Skeletal muscle cell (primary cell): ENCODE measurements at places on chromosomes 16 and 17.

DNA sequence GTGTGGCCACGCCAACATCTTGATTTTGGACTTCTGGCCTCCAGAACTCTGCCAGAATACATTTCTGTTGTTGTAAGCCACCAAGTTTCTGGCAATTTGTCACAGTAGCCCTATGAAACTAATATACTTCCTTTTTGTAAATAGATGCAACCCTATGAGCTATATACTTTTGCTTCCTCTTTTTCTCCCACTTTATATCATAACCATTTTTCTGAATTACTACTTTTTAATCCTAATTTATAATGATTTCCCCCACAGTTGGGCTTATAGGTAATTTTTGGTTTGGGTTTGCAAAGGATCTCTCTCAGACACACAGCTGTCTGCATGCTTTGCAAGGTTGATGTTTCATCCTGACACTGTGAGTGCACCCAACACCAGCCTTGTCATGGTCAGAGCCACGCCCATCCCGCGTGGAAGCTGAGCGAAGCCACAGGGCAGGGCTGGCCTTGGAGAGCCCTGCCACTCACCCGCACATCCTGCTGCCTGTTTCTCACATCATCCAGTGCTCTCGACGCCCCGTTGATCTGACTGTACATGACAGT lies 5.8 kb downstream of the TRIM25 start:
- no peak for DNase-seq

- no peak for DNase-seq
Measured at GRCh38 chr17:5705876-5706576, 121.7 kb upstream of the NLRP1 start.

GRCh38 chr17:601244-601925 lies 113.3 kb downstream of the VPS53 start:
- peak; percentile 74 for DNase-seq

DNA sequence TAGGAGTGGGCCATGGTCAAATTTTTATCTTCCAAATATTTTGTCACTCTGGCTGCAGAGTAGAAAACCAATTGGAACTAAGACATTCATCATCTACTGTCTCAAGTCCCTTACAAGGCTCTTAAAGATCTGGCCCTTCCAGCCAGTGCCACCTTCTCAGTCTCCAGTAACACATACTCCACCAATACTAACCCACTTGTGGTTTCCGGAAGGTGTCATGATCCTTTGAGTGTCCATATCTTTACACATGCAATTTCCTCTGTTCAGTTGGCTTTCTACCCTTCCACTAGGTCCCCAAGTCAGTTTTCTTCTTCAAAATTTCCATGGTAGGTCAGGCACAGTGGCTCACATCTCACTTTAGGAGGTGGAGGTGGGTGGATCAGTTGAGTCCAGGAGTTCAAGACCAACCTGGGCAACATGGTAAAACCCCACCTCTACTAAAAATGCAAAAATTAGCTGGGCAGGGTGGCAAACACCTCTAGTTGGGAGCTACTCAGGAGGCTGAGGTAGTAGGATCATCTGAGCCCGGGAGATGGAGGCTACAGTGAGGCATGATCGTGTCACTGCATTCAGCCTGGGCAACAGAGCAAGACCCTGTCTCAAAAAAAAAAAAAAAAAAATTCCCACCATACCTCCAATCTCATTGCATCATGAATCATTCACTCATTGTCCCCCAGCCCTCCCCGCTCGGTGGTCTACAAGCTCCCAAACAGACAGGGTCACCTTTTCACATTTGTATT lies 6.0 kb upstream of the GRB2 start:
- no peak for DNase-seq

DNA sequence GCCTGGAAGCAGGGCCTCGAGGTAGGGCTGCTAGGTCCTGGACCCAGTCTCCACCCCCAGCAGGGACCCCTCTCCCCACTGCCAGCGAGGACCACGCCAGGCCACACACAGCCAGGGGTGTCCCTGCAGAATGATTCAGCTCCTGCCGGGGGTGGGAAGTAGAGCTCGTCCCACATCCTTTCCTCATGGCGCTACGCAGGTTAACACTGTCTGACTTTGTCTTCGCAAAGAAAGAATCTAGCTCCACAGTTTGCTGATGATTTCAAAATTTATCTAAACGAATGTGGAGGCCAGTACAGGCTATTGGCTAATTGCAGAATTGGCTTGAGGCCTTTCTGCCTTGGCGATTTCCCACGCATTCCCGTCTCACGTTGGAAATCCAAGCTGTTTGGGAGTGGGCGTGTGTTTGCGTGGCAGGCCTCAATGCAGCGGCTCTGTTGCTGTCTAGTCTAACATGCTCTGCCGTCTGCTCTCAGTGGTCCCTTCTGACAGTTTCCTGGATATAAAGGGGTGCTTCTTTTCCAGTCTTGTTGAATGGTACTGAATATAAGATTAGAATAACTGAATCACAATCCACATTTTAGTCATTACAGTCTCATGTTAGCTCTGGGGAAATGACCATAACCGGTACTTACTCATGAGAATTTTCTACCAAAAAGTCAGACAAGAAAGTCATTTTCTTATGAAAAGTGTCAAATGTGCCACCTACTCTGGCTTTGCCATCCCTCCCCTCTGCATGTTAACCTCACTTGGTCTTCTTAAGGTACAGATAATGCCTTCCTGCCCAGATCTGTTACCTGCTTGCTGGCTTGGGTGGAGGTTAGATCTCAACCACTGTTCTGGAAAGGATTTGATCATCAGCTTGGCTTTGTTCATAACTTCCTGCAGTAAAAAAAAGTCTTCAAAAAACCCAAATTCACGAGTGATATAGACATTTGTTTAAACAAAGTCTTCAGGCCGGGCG lies 252.4 kb downstream of the NTN1 start:
- DNase-seq: peak; percentile 52

DNA sequence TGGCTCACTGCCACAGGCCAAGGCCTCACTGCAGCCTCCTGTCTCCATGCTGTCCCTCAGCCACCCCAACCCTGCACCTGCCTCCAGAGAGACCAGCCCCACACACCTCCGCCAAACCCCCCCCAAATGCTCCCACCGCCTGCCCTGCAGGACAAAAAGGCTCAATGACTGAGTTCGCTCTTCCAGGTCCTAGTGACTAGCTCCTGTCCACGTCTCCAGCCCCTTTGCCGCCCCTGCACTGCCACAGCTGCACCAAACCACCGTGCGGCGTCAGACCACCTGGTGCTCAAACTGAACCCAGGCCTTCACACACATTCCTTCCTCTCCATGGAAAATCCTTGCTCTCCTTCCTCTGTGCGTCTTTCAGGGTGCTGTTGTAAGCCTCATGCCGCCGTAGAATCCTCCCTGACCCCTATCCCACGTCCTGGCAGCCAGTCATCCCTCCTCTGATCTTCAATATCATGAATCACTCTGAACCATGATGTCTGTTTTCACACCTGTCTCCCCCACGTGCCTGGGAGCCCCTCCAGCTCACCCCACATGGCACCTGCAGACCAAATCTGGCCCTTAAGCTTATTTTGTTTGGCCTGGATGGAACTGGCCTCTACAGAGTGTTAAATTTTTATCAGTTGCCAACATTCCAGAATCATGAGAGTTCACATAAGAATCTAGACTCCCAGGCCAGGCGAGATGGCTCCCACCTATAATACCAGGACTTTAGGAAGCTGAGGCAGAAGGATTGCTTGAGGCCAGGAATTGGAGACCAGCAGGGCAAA lies 4.3 kb upstream of the GSG1L start:
- DNase-seq: peak; percentile 75

- no peak for DNase-seq
Measured at GRCh38 chr17:39069114-39069756, 82.2 kb downstream of the PLXDC1 start.

DNA sequence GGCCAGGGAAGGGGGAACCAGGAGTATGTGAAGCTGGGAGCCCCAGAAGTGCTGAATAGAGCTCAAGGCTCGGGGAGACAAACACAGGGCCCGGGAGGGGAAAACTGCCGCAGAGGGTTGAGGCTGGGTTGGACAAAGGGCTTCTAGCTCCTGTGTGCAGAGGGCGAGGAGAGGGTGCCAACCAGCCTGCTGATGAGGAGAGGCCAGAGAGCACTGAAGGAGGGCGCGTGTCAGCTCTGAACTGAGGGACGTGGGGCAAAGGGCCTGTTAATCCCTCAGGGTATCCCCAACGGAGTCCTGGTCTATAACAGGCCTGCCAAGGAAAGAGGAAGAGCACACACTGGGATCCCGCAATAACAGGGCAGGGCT lies 151.3 kb downstream of the C16orf78 start:
- no peak for DNase-seq

GRCh38 chr17:82985428-82985805 lies 94.0 kb upstream of the METRNL start:
- no peak for DNase-seq

DNA sequence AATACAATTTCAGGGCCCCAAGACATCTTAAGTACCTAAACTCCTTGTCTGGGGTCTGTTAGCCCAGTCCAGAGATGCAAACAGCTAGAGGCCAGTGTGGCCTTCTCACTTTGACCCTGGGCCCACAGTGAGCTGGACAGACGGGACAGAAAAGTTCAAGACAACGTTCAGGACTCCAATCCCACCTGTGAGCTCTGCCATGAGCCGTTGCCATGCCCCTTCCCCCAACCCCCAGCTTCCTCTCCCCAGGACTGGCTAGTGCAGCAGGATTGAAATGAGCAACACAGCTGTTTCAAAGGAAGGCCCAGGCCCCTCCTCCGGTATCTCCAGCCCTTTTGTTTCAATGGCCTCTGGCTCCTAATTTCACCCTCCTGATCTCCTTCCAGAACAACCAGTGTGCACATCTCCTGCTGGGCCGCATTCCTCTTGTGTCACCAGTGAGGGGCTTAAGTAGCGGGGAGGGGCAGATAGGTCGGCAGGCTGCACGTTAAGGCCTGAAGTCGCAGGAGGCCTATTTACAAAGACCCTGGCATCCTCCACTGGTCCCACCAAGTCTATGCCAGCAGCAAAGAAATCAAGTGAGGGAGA lies 11.3 kb downstream of the AXIN2 start:
- DNase-seq: no peak

DNA sequence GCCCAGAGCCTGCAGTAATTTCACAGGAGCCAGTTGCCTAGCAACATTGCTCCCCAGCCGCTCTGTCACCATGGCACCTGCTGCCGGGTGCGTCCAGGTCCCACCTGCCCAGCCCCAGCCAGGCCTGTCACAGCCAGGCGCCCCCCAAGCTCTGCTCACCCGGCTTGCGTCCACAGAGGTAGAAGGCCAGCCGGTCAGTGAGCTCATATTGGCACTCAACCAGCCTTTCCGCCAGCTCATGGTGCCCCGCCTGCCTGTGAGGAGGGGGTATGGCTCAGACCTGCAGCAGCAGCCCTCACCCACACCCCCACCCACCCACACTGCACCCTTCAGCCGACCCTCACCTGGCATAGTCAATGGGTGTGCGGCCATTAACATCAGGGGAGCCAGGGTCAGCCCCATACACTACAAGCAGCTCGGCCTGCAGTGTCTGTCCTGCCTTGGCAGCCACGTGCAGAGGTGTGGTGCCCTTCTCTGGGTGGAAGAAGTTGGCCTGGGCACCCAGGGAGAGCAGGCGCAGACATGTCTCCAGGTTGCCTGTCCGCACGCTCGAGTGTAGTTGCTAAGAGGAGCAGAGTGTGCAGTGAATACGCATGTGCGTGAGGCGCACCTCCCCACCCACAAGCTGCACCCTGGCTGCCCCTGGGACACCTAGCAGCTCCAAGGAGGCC lies 7.7 kb downstream of the GIT1 start:
- DNase-seq: no peak

GRCh38 chr17:38358586-38359513 lies 7.2 kb downstream of the SOCS7 start:
- no peak for DNase-seq

DNA sequence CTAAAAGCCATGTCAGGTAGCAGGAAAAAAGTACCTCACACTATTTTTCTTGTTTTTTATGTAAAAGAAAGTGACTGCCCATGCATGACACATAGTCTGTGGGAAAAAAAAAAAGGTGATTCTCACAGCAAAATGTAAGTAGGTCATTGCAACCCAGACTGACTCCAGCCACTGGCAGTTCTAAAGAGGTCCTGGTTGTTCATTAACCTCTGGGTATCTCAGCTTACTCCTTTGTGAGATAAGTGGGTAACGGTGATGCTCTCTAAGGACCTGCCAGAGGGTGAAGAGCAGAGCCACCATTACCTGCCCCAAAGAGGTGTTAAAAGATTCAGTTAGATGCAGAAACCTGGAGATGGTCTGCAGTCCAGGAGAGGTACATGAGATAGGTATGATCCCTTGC lies 531.9 kb downstream of the GRIN2A start:
- no peak for DNase-seq

- no peak for DNase-seq
Measured at GRCh38 chr16:22008215-22009059, 526 bp downstream of the MOSMO start.

DNA sequence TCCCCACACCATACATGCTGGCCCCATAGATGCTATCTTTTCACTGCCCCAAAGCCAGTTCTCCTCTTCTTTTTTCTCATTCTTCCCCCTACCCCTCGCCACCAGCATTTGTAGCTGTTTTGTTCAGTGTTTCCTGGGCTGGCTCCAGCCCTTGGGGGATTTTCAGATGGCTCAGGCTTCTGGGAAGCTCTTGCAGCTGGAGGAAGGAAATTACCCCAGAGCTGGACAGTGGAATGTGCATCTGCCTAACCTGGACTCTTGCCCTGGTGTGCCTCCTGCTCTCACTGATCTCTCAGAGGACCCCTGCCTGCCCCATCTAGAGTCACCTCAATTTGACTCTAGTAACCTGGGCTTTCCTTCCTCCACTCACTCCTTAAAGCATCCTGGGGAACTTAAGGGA lies 82.8 kb downstream of the MYH13 start:
- no peak for DNase-seq

- DNase-seq: no peak
Measured at GRCh38 chr17:1590029-1590746, 27.6 kb upstream of the PITPNA start.

- DNase-seq: no peak
Measured at GRCh38 chr16:88992351-88993165, 15.6 kb upstream of the CBFA2T3 start.

GRCh38 chr17:58520843-58521430 lies 6.5 kb upstream of the MTMR4 start:
- no peak for DNase-seq

GRCh38 chr17:56604691-56605290 lies 11.3 kb downstream of the NOG start:
- no peak for DNase-seq

DNA sequence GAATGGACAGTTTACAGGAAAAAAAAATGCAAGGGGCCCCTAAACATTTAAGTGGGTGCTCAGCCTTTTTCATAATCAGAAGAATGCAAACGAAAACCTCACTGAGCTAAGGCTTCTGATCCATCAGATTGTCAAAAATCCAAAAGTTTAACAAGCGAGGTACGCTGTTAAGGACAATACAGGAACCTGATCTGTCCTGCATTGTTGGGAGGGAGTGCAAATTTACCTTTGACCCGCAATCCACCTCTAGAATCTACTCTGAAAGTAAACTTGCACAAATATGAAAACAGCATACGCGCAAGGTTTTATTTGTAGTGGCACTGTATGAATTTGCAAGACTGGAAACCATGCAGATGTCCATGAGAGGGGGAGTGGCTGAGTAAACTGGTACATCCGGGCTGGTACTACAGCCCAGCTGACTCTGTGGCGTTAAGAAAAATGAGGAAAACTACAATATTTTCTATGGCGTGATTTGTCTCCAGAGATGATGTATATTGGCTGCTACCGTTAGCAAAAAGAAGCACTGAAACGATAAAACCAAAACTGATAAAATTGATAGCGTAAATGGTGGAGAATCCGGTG lies 28.8 kb upstream of the ST6GALNAC1 start:
- DNase-seq: no peak
